ENCODE measurements at places on chromosomes 5 and 9.
A peak's percentile ranks its signal among the peaks of the same experiment; 100 is the strongest.

GRCh38 chr9:33140401-33141360 is 26.5 kb downstream of the B4GALT1 start:
- DNase-seq = no peak

DNA sequence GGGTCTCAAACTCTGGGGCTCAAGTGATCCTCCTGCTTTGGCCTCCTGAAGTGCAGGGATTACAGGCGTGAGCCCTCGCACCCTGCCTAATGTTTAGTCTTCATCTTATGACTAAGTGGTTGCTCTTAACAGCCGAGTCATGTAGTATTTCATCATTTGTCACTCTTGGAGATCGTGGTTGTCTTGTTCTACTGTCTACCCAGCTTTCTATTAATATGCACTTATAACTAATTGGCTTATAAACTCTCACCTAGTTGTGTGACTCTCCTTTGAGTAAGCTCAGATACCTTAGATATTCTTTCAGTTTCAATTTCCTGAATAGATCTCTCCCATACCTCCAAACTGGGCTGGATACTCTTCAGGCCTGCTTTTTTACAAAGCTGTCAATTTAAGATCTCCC is 19.9 kb downstream of the SLC44A1 start:
- DNase-seq = no peak

GRCh38 chr9:105027084-105027483 is 99.1 kb upstream of the ABCA1 start:
- DNase-seq = no peak

DNA sequence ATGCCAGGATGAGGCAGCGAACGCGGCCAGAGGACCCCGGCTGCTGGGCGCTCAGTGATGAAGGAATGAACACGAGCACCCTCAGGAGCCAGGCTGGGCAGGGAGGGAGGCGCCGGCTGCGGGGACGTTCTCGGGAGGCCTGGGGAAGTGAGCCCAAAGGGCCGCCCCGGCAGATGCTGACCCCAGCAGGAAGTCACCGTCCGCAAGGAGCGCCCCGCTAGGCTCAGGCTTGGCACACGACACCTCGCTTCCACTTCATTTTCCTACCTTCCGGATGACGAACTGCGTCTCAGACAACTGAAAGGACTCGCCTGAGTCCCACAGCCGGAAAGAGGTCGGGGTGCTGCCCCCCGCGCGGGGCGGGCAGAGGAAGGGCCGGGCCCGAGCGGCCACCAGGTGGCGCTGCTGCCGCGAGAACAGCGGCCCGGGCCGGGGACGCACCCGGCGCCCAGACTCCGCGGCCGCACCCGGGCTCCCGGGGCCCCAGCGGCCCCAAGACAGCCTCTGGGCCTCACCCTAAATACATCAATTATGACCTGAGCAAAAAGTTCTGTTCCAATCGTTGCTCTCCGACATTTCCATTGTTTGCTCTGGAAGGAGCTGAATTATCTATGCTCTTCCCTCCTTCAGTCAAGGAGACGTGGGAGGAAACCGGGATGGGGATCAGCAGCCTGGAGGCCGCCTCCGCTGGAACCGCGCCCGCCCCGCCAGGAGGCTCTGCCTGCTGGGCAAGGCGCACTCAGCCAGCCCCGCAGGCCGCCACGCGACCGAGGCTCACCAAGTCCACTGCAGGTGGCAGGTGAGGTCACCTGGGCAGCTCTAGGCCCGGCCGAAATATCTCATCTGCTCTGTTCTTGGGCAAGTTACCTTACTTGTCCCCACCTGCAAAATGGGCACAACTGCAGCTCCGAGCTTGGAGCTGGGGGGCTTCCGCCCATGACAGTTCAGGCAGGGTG is 107.0 kb downstream of the ZNF354C start:
- DNase-seq = peak; percentile 21

- DNase-seq = no peak
Measured at GRCh38 chr9:124242331-124243194, 15.2 kb upstream of the NEK6 start.

DNA sequence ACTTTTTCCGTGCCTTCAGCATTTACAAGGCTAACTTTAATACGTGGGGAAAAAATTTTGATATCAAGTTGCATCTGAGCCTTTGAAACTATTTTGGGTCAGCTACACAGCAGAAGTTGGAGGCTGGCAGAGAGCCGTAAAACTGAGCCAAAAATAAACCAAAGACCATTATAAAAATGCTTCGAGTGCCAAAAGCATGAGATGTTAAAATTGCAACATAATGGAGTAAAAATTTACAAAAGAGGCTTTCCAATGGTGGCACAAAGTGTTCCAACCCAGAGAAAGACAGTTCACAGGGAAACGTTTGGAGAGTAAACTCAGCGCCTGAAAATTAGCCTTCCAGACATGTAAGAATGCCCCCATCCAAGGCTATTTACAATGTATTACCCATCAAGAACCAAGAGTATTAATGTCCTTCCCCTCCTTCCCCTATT is 190.3 kb downstream of the TLE1 start:
- DNase-seq = no peak

- DNase-seq = no peak
Measured at GRCh38 chr5:171999877-172000276, 6.6 kb downstream of the FBXW11 start.

DNA sequence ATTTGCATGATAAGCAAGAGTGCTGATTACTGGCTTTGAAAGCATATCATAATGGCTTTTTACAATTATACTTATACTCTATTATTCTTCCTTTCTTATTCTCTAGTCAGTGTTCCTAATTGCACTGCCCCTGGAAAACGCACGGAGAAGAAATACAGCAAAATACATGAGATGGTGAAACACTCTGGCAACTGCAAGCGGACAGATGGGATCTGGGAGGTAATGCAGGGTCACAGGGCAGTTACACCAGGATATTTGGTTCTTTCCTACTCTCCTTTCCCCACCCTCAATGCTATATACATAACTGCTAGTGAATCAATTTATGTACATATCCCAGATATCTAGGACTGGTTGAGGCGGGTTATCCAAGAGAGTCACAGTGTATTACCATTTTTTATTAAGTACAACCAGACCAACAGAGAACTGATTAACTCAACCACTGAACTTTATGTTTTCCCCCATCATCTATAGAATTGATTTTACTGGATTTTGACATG is 423.7 kb downstream of the ZSWIM6 start:
- no peak for DNase-seq

- DNase-seq = peak; percentile 74
Measured at GRCh38 chr5:141825791-141826560, 52.2 kb downstream of the PCDH1 start.

DNA sequence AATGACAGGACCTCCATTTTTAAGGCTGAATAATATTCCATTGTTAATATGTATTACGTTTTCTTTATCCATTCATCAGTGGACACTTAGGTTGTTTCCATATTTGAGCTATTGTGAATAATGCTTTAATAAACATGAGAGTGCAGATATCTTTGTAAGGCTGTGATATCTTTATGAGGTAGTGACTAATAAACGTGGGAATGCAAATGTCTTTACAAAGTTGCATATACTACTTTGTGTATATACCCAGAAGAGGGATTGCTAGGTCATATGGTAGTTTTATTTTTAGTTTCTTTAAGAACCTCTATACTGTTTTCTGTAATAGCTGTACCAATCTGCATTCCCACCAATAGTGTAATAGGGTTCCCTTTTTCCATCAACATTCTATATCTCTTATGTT is 148.7 kb downstream of the FOCAD start:
- DNase-seq = no peak

GRCh38 chr5:26259081-26259480 is 779.3 kb downstream of the CDH9 start:
- DNase-seq = no peak

- DNase-seq = no peak
Measured at GRCh38 chr5:102498271-102499034, at the start of gene SLCO6A1. Gene SLCO6A1, minus strand, starts transcription at chr5:102499001. Its CDS starts 157 bp downstream, at chr5:102498844.

DNA sequence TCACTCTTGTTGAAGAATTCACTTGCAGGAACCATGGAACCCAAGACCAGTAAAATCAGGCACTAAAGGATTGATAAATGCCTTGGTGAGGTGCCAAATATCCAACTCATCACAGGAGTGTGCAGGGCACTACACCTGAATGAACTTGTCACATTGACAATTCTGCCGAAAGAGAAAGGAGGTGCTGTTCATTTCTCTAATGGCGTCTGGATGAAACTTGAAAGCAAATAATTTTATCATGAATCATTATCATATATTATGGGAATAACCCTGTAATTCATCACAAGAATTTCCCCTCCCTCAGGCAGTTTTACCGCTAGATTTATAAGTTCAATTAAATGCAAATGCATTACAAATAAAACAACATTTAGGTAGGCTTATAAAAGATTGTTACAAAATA is 360.0 kb downstream of the GLIS3 start:
- no peak for DNase-seq

- no peak for DNase-seq
Measured at GRCh38 chr9:70003901-70004714, 39.5 kb upstream of the MAMDC2 start.

GRCh38 chr9:108671176-108671575 is 184.6 kb downstream of the ACTL7B start:
- DNase-seq = no peak

- DNase-seq = no peak
Measured at GRCh38 chr9:130630506-130631330, 33.7 kb upstream of the PRDM12 start.

DNA sequence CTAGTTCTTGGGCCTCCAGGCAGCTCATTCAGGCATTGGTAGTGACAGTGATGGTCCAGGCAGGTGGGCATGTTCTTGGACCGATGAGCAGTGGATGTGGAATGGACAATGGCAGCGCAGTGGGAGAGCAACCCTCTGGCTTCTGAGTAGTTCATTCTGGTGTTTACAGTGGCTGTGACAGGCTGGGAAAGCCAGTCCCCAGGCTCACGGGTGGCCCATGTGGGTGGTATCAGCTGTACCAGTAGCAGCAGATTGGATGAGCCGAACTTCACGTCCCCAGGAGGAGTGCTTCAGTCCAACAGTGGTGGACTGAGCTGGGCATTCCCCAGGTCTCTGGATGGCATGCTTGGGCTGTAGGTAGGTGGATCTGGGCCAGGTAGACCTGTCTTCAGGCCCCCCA is 515.6 kb upstream of the ACO1 start:
- no peak for DNase-seq

- no peak for DNase-seq
Measured at GRCh38 chr5:137073189-137073588, 425.9 kb downstream of the SPOCK1 start.

- no peak for DNase-seq
Measured at GRCh38 chr9:136695435-136695895, 8.2 kb upstream of the AGPAT2 start.

DNA sequence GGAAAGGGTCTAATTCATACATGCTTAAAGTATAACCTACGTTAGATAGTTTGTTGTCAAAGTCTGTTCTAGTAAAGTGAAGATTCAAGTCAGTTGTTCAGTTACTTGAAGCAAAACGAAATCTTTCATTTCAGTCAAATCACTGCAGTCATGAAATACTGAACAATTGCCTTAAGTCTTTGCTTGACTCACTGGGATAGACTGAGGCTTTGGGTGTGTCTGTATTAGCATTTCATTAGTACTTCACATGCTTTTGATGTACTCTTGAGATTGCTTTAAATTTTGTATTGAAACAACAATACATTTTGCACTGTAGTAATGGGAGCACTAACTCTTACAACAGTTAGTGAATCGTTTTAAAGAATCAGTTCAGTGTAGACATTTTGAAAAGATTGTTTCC is 4.0 kb upstream of the CMYA5 start:
- no peak for DNase-seq

- DNase-seq = no peak
Measured at GRCh38 chr5:175596761-175597189, 61.1 kb upstream of the HRH2 start.

GRCh38 chr5:13217636-13218035 is 726.9 kb downstream of the DNAH5 start:
- DNase-seq = no peak

DNA sequence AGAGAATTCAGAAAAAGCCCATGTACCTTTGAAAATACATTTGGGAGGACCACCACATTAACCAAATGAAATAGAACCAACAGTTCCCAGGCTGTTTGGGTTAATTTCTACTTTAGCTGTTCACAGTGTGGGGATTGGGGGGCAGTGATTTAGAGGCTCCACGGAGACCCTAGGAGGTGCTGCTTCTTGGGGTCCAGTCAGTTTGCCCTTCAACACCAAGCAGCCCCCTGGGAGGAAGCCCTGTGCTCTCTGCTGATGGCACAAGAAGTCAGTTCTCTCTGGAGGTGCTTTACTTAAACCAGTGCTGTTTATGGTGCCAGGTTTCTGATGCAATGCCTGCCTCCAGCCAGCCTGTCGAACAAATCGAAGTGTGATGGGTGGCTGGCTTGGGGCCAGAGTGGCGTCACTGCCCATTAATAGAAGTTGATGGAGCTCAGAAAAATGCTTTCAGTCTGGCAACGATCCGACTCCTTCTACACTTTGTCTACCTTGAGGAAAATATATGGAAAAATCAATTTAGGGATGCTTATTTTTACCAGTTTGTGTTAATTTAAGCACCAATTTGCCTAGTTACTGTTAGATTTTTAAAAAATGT is 134.0 kb downstream of the SNX18 start:
- DNase-seq = no peak

GRCh38 chr5:56116599-56117141 is 116.5 kb downstream of the ANKRD55 start:
- no peak for DNase-seq

Measured in NCI-H2227 treated with DMSO at 0.1 percent for 48 hours (cell line).